Thymus (tissue), 14 donors: ENCODE measurements at places on chromosomes 7 and 10. TPM values are rescaled to one million over a fixed set of nuclear protein-coding genes. Genes with fewer than 3 reads are reported as not detected.

GRCh38 chr7:116165717-116166116 is 44.6 kb upstream of the TES start:
- H3K4me3 ChIP-seq: no peak overlapping the region
- DNase-seq: no peak
- no peaks in the 10 kb centered on the region for H3K36me3 ChIP-seq
- H3K27me3 ChIP-seq: no peaks in the 10 kb centered on the region
- no peaks in the 10 kb centered on the region for H3K4me1 ChIP-seq

DNA sequence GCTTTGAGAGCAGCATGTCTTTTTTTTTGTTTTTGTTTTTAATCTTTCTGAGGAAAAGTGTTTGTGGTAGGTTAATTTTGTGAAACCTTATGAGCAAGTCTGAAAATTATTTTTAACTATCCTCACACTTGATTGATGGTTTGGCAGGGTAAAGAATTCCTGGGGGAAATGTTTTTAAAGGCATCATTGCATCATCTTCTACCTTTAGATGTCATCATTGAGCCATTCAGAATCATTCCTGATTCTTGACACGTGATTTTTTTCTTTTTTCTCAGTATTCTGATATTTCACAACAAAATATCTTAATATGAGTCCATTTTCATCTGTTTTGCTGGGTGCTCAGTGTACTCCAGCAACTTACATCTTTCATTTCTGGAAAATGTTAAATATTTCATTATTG is 28.3 kb downstream of the PALS2 start:
- H3K27me3 ChIP-seq: no peaks in the 10 kb centered on the region
- H3K4me3 ChIP-seq: no peak overlapping the region
- H3K27ac ChIP-seq: no peak overlapping the region
- no peaks in the 10 kb centered on the region for H3K4me1 ChIP-seq

- no peaks in the 10 kb centered on the region for H3K4me1 ChIP-seq
- H3K4me3 ChIP-seq: no peak overlapping the region
- H3K36me3 ChIP-seq: peaks cover 7% of the 10 kb centered on the region
- no peaks in the 10 kb centered on the region for H3K27me3 ChIP-seq
- no peak overlapping the region for H3K27ac ChIP-seq
Observed at GRCh38 chr7:99541212-99541611, 10.7 kb downstream of the FAM200A start.

DNA sequence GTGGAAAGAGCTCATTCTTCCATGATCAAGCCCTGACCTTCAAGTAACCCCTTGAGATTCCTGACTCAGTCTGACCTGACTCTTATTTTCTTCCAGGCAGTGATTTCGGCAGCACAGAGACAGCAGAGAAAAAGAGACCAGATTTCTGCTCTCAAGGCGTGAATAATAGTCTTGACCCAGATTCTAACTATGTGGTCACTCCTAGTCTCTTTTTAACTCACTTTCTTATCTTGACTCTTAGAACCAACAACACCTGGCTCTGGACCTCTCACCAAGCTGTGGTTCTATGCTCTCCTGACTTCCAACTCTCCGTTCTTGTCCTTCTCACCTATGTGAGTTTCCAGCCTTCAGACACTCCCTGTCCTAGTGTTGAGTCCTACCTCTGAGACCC is 36.9 kb upstream of the KDM7A start:
- no peak overlapping the region for H3K27ac ChIP-seq
- DNase-seq: no peak
- no peak overlapping the region for H3K4me3 ChIP-seq
- H3K27me3 ChIP-seq: no peaks in the 10 kb centered on the region

DNA sequence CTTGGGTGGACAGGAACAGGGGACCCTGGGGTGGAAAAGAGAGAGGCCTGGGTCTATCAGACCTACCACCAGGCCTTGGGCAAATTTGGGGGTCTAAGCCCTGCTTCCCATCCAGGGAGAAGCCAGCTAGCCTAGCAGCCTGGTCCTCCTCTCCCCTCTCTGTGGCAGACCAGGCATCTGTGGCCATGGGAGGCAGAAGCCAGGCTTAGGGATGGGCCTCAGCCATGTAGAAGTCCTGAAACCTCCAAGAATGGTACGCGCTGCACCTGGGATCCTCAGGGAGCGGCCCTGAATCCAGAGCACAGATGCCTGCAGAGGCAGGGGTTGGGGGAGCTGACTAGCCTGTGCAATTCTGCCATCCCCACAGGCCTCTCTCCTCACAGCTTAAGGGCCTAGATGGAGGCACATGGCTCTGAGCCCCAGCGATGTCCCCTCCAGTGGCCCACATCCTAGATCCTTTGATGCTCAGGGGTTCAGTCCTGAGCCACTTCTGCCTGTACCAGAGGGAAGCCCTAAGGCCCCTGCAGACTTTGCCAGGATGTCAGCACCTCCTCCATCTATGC is 21.2 kb downstream of the GRID1 start:
- no peaks in the 10 kb centered on the region for H3K36me3 ChIP-seq
- no peak for DNase-seq
- H3K27ac ChIP-seq: no peak overlapping the region
- no peaks in the 10 kb centered on the region for H3K4me1 ChIP-seq
- no peaks in the 10 kb centered on the region for H3K27me3 ChIP-seq
- no peak overlapping the region for H3K4me3 ChIP-seq

GBX1 gene
- total RNA-seq: not detected

CALN1 gene
- 36.8 TPM for total RNA-seq

CALHM3 gene
- total RNA-seq: 0.09 TPM

DNA sequence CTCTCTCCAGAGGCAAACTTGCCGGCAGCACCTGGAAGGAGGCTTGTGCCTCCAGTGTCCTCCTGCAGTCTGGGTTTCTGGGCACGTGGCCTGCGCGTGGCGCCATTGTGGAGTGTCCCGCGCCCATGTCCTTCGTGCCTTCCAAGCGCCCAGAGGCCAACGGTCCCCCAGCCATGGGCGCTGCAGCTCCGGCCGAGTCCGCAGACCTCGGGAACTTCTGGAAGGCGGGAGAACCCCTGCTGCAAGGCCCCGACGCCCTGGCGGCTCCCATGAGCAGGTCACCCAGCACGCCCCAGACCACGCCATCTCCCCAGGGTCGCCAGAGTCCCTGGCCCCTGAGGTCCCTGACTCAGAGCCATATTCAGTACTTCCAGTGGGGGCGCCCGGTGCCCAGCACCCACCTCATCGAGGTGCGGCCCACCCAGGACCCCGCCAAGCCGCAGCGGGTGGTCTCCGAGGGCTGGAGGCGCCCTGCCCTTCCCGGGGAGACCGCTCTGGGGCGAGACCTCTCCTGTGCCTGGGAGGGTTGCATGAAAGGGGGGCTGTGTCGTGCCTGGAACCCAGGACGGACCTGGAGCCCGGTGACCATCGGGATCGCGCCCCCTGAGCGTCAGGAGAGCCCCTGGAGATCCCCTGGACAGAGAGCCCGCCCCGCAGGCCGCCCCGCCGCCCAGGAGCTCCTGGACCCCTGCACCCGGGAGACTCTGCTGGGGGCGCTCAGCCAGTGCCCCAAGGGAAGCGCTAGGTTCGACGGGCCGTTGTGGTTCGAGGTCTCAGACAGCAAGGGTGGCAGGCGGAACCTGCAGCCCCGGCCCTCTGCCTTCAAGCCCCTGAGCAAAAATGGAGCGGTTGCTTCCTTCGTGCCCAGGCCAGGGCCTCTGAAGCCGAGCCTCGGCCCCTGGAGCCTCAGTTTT is at the start of gene POM121L12:
TSS of gene POM121L12 (plus strand) at position 135 of the 914 bp plus-strand sequence. CDS start at position 174, 39 bp downstream.
- no peaks in the 10 kb centered on the region for H3K27me3 ChIP-seq
- DNase-seq: no peak
- H3K36me3 ChIP-seq: no peaks in the 10 kb centered on the region
- H3K4me3 ChIP-seq: no peak within 1 kb of the TSS

- H3K27ac ChIP-seq: no peak overlapping the region
- peaks cover 18% of the 10 kb centered on the region for H3K27me3 ChIP-seq
- no peak for DNase-seq
- peaks cover 3% of the 10 kb centered on the region for H3K4me1 ChIP-seq
Observed at GRCh38 chr7:129824291-129825208, 128.2 kb downstream of the UBE2H start.

DNA sequence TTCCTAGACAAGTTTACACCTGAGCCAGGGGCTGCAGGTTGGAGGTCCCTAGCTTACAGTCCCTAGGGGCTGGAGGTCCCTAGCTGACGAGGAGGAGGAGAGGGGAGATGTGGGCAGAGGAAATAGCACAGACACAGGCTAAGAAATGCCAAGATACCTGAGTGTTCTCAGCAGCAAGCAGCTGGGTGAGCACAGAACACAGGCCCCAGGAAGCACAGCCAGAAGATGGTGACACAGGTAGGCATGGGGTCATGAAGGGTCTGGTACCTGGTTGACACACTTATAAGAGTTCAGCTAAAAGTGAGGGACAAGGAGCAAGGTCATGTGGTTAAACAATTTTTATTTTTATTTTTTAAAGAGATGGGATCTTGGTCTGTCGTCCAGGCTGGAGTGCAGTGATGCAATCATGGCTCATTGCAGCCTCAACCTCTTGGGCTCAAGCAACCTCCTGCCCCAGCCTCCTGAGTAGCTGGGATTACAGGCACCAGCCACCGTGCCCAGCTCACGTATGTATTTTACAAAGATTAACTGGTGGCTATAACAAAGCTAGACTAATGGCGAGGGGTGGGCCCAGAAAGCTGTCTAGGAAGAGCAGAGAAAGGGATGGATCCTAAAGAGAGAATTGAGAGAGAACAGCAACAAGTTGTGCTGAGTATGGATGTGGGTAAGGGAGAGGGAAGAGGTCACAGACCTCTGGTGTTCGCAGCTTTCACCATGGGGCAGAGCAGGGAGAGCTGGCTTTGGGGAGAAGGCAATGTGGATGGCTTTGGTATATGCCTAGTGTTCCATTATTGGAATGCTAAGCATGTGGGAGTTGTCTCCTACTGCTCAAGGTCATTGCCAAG is 140.3 kb upstream of the KLF14 start:
- no peak overlapping the region for H3K4me3 ChIP-seq
- no peaks in the 10 kb centered on the region for H3K27me3 ChIP-seq
- H3K27ac ChIP-seq: no peak overlapping the region
- no peaks in the 10 kb centered on the region for H3K36me3 ChIP-seq
- DNase-seq: no peak

PRSS37 gene
- 0.47 TPM for total RNA-seq

VPS37D gene
- total RNA-seq: 1.2 TPM

DNA sequence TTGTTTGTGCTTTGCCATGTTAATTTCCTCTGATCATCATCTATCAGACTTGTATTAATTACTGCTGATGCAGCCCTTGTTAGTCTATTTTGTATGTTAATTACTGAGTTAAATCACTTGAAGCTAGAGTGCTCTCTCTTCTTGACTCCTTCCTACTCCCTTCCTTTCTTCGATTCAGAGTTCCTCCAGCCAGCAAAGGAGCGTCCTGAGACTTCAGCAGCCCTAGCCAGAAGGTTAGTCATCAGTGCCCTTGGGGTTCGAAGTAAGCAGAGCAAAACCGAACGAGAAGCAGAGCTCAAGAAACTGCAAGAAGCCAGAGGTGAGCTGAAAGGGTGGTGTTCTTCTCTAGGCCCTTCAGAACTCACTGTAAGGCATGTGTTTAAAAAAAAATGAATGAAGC is 32.1 kb downstream of the LOXL4 start:
- H3K4me3 ChIP-seq: no peak overlapping the region
- H3K27ac ChIP-seq: no peak overlapping the region
- peaks cover 25% of the 10 kb centered on the region for H3K36me3 ChIP-seq

- DNase-seq: no peak
- no peaks in the 10 kb centered on the region for H3K27me3 ChIP-seq
- H3K4me3 ChIP-seq: no peak overlapping the region
- H3K27ac ChIP-seq: no peak overlapping the region
- no peaks in the 10 kb centered on the region for H3K36me3 ChIP-seq
Observed at GRCh38 chr7:107687656-107688055, 27.0 kb downstream of the SLC26A4 start.

FOXP2 gene
- 0.19 TPM for total RNA-seq

GRCh38 chr10:111277661-111278060 is 200.8 kb downstream of the ADRA2A start:
- H3K36me3 ChIP-seq: no peaks in the 10 kb centered on the region
- H3K4me1 ChIP-seq: no peaks in the 10 kb centered on the region
- DNase-seq: no peak
- H3K27me3 ChIP-seq: no peaks in the 10 kb centered on the region

- DNase-seq: no peak
- no peaks in the 10 kb centered on the region for H3K4me1 ChIP-seq
- no peaks in the 10 kb centered on the region for H3K36me3 ChIP-seq
- no peaks in the 10 kb centered on the region for H3K27me3 ChIP-seq
Observed at GRCh38 chr7:8566016-8566415, 132.6 kb downstream of the NXPH1 start.

C10orf105 gene
- 0.42 TPM for total RNA-seq

DNA sequence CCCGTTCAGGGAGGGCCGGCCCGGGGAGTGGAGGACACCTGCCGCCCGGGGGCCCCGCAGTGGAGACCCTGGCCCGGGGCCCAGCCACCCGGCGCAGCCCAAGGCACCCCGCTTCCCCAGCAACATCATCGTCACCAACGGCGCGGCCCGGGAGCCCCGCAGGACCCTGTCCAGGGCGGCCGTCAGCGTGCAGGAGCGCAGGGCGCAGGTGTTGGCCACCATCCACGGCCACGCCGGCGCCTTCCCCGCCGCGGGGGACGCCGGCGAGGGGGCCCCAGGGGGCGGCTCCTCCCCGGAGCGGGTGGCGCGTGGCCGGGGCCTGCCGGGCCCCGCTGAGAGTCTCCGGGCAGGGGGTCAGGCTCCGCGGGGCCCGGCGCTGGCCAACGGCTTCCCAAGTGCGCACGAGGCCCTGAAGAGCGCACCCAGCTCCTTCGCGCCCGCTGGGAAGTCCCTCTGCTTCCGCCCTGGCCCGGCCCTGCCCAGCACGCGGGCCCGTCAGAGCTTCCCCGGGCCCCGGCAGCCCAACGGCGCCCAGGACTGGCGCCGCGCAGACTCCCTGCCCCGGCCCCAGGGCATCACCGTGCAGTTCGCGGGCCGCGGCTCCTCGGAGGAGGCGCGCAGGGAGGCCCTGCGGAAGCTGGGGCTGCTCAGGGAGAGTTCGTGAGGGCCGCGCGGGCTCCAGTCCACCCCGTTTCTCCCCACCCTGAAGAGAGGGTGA is 46.7 kb downstream of the PROSER2 start:
- H3K4me3 ChIP-seq: no peak overlapping the region
- H3K27me3 ChIP-seq: no peaks in the 10 kb centered on the region
- H3K36me3 ChIP-seq: no peaks in the 10 kb centered on the region

ANXA8L1 gene
- total RNA-seq: 8.6 TPM

- no peak overlapping the region for H3K27ac ChIP-seq
- DNase-seq: no peak
- no peaks in the 10 kb centered on the region for H3K27me3 ChIP-seq
- no peak overlapping the region for H3K4me3 ChIP-seq
Observed at GRCh38 chr10:54609423-54609822, 191.6 kb downstream of the PCDH15 start.

- DNase-seq: no peak
- no peaks in the 10 kb centered on the region for H3K36me3 ChIP-seq
- no peak overlapping the region for H3K27ac ChIP-seq
- no peaks in the 10 kb centered on the region for H3K4me1 ChIP-seq
- no peak overlapping the region for H3K4me3 ChIP-seq
- no peaks in the 10 kb centered on the region for H3K27me3 ChIP-seq
Observed at GRCh38 chr10:71408436-71409225, 11.9 kb downstream of the CDH23 start.

HMX3 gene
- total RNA-seq: not detected

OR2A7 gene
- total RNA-seq: 0.24 TPM
